CD14-positive monocyte (primary cell): ENCODE measurements at places on chromosomes 12 and 14.

- DNase-seq, result no peak
These were observed 33.5 kb downstream of the HELB start for GRCh38 chr12:66335746-66336145.

GRCh38 chr12:54126696-54127537 lies 61.9 kb downstream of the SMUG1 start:
- DNase-seq, result peak; percentile 62

DNA sequence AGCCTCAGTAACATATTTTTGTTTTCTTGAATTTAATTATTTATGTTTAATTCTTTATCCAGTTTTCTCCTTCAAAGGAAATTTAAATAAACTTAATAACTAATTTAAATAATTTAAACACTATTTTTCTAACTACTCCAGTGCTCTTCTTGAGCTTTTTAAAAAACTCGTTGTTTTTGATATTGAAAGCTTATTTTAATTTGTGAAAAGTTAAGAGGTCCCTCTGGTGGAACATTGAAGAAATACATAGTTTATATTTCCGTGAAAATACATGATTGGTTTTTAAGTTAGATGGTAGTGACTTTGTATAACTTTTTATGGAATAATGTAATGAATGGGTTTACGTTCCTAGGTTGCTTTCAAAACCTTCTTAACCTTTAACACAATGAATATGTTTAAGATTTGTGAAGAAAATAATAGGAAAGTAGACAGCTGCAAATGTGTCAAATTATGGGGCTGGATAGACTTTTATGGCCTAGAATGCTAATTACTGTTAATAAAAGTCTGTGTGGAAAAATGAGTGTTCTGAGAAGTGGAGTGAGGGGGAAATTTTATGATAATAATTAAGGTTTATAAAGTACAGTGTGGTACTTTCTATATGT lies 45.9 kb upstream of the MSRB3 start:
- DNase-seq, result peak; percentile 3

DNA sequence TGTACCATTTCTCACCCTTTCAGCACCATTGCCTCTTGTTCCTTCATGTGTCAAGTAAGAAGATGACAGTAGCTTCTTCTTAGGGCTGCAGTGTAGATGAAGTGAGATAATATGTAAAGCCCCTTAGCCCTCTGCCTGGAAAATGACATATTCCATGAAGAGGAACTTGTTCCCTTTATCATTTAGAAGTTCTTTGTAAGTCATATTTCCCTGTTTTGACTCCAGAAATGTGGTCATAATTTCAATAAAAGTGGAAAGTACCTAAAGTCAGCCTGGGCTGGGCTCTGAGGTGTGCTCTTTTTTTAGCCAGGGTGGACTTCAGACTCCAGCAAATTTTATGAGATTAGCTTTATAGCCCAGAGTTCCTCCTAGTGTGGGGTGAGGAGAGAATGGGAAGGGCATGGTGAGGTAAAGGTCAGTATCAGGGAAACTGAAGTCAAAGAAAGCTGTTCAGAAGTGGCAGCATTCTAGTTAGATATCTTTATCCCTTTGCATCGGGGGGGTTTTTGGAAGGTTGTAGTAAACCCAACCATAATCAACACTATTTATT lies 92.5 kb downstream of the TMCC3 start:
- no peak for DNase-seq

GRCh38 chr12:107702106-107702505 lies 16.5 kb downstream of the PWP1 start:
- DNase-seq, result no peak

- no peak for DNase-seq
These were observed 61.9 kb downstream of the IFT81 start for GRCh38 chr12:110186059-110186458.

GRCh38 chr12:90086281-90086680 lies 377.6 kb upstream of the ATP2B1 start:
- DNase-seq, result no peak

DNA sequence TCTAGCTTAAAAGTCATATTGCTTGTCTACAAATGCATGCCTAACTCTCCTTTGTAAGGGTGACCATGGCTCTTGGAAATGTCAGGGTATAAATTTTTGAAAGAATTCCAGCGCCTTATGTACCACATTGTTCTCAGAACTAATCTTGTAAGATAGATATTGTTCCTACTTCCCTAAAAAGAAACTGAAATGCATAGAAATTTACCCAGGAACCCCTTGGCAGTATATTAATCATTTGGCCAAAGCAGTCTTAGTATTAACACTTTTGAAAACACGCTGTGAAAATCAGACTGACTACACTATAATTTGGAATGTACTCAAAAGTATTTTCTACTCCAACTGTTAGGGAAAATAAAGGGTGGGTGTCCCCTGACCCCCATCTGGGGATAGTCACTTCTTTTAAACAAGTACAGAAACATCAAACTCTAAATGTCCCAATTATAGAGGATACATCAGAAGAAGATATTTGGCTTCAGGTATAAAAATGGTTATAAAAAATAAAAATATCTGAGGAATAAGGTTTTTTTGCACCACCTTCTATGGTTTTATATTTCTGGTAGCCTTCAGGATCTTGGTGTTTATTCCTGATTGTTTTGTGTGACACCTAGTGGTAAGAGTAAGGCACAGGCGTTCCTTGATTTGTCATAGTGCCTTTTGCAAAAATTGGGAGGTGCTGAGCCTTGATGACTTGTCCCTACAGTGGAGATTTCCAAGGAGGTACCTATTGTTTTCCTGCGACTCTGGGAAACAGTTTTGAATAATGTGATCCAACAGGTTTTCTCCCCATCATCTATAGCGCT lies 2.2 kb upstream of the NFKBIA start:
- peak; percentile 73 for DNase-seq

- no peak for DNase-seq
These were observed 11.7 kb downstream of the CLEC2A start for GRCh38 chr12:9920451-9920850.

- DNase-seq, result peak; percentile 76
These were observed 4.4 kb downstream of the BLTP3B start for GRCh38 chr12:100138048-100138802.

GRCh38 chr14:24982472-24983155 lies 67.3 kb downstream of the STXBP6 start:
- DNase-seq, result no peak

DNA sequence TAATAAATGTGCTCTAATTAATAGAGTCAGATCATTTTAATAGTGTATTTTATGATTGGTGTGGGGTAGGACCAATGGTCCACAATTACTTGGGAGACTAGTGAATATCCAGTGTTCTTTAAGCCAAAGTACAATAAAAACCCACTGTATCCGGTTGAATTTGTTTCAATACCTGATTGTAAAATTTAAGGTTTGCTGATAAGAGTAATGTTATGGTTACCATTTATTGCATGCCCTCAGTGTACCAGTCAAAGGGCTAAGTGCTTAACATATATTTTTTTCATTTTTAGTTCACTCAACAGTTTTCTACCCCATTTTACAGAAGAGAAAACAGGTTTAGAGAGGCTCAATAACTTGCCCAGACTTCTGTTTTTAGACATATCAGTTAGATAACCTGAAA lies 97.9 kb upstream of the ATF1 start:
- DNase-seq, result no peak

DNA sequence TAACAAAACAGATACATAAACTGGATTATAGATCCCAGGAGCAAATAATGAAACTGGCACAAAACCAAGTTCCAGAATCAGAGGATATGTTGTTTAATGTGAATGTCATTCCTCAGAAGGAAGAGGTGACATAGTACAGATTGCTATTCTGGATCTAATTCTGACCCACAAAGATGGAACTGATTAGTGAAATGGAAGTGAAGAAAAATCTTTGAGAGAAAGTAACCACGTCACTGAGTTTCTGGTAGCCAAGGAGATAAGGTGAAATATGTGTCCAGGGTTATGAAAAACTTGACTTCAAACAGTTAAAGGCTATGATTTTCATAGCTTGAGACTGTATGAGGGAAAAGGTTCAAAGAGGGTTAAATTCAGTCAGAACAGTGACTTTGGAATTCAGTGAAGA lies 8.3 kb downstream of the OR10AD1 start:
- no peak for DNase-seq

GRCh38 chr12:68823696-68824095 lies 15.7 kb downstream of the MDM2 start:
- DNase-seq, result no peak

GRCh38 chr14:99267381-99267780 lies 4.6 kb downstream of the BCL11B start:
- DNase-seq, result no peak

GRCh38 chr12:68445824-68446223 lies 113.7 kb upstream of the MDM1 start:
- DNase-seq, result no peak

DNA sequence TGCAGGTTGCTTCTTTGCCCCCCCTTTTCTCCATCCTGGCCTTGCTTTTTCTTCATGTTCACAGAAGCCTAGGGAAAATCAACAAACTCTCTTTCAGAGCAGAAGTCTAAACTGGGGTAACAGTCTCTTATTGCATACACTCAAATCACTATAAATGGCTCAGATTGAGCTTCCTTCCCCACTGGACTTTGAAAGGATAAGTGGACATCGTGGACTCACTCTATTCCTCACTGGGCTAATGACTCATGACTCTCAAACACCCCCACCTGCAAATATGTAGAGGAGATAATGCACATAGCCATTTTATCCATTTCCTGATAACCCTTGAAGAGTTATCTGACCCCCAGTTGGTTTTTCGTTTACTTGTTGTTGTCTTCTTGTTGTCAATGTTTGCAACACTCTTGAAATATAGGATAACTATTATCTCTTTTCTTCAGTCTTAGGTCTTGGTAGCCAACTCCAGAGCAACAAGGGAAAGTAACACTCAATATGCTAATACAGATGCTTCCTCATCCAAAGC lies 221.3 kb downstream of the PIK3C2G start:
- no peak for DNase-seq

- DNase-seq, result no peak
These were observed 9.2 kb upstream of the ADCK1 start for GRCh38 chr14:77790566-77791224.

- DNase-seq, result no peak
These were observed 1.1 kb downstream of the CARMIL3 start for GRCh38 chr14:24052656-24053547.

- DNase-seq, result no peak
These were observed 153.9 kb downstream of the SMOC1 start for GRCh38 chr14:70033116-70033515.
